Activated naive CD4-positive, alpha-beta T cell (primary cell): ENCODE measurements at places on chromosomes 6 and 20.

GRCh38 chr20:36344517-36345132, 38.5 kb downstream of the DLGAP4 start:
- no peak for DNase-seq

DNA sequence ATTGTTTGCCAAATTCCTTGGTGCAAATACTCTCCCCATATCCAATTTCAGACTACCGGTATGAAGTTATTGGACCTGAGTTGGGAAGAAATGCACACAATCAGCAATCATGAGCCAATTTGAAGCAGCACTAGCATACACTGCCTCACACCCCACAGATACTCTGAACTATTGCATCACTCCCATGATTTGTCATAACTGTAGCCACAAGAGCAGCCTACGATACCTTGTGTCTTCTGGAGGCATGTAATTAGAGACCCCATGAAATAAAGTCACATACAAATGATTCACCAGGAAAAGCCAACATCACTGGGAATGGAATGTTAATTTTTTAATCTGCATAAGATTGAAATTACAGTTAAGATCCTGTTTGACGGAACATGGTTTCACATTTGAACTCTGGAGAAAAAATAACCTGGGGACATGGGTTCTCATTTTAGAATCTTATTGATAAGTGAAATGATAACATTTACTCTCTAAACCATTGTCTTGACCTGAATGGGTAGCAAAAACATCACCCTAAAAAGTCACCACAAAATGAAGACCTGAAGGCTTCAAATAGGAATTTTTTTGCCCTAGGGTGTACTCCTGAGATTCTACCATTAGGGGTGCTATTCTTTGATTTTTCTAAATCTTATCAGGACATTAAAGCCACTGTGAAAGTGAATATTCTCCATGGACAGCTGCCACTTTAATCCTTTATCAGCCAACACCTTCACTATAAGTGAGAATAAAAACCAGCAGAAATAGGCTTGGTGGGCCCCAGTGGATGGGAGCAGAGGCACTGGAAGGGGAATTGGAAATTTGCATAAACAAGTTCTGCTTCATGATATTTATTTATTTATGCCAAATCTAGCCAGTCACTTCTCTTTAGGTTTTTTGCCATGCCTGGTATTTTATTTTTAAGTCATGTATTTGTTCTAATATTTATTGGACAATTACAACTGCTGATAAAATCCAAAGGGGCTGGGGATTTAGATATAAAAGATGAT, 34.5 kb upstream of the HBS1L start:
- DNase-seq, result no peak

GRCh38 chr20:35004749-35005462, 49.2 kb downstream of the MYH7B start:
- no peak for DNase-seq

DNA sequence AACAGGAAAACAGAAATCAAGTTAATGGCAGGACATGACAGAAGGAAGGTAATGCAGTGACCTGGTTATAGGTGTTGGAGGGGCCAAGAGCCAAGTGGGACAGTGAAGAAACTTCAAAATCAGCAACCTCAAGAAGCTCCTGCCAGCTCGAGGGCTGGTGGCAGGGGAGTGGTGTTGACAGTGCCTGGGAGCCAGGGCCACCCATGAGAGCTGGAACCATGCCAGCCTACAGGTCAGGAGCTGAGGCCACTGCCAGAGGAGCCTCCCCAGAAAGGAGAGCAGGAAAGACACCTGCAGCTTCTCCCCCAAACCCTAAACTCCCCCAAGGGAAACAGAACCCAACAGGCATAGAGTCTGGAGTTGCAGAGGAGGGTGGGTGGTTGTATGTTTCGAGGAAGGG, 262.1 kb downstream of the LRFN2 start:
- DNase-seq, result no peak

DNA sequence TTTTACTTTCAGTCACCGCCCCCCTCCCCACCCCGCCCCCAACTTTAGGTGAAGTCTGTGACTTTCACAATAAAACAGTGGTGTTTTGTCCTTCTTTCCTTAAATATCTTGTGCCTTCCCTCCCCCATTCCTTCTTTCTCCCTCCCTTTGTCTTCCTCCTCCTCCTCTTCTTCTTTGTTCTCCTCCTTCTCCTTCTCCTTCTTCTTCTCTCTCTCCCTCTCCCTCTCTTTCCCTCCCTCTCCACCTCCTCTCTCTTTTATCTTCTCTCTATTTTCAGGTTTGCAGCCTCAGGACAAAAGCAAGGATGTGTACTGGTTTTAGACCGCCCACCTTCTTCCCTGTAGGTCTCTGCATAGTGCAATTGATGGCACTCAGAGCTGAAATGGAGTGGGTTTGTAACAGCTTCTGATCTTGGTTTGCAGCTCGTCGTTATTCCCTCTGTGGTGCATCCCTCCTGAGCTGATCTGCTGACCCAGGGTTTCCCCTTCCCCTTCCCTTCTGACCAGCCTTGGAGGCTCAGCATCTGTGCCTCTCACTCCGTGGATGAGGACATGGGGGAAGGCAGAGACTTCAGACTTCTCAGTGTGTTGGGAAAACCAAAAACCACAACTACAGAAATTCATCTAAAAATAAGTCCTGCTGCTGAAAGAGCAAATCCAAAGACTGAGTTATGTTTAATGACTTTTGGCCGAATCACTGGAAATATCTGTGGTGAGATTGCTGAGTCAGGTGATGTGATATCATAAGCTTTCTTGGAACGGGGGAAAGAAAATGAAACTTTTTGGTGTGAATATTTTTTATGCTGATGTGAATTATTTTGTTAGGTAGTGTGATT, 6.9 kb downstream of the VGLL2 start:
- no peak for DNase-seq

GRCh38 chr20:38217791-38218565, 42.6 kb downstream of the KIAA1755 start:
- no peak for DNase-seq

GRCh38 chr6:160252073-160252813, 6.4 kb downstream of the SLC22A2 start:
- no peak for DNase-seq

GRCh38 chr6:110181131-110182030, 1.2 kb downstream of the CDC40 start:
- no peak for DNase-seq

DNA sequence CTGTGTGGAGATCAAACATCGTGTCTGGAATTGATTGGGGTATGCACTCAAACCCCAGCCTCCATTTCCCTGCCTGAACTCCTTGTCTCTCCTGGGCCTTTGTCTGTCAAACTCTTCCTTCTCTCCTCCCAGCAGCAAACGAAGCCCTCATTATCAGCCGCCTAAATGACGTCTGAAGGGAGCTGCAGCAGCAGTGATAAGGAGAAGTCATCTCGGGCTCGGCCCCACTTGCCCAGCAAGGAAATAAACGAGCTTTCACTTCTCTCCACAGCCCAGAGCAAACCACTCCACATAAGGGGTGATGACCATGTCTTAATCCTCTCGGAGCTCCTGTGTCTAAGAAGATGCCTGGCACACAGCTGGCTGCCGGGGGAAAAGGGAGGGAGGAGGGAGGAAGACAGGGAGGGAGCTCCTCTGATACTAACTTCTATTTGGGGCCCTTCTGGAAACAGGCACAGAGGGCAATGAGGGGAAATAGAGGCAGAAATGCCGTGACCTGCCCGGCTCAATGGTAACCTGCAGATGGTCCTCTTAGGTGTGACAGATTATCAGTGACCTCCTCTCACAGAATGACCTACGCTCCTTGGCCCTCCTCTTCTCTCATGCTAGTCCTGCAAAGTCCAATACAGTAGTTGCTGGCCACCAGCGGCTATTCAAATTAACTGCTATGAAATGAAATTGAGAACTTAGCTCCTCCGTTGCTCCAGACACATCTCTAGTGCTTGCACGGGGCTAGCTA, 100.4 kb downstream of the PXDC1 start:
- no peak for DNase-seq

- DNase-seq, result no peak
Measured at GRCh38 chr6:16982807-16983206, 119.0 kb upstream of the STMND1 start.

GRCh38 chr20:40945754-40946450, 82.7 kb upstream of the TOP1 start:
- DNase-seq, result no peak

DNA sequence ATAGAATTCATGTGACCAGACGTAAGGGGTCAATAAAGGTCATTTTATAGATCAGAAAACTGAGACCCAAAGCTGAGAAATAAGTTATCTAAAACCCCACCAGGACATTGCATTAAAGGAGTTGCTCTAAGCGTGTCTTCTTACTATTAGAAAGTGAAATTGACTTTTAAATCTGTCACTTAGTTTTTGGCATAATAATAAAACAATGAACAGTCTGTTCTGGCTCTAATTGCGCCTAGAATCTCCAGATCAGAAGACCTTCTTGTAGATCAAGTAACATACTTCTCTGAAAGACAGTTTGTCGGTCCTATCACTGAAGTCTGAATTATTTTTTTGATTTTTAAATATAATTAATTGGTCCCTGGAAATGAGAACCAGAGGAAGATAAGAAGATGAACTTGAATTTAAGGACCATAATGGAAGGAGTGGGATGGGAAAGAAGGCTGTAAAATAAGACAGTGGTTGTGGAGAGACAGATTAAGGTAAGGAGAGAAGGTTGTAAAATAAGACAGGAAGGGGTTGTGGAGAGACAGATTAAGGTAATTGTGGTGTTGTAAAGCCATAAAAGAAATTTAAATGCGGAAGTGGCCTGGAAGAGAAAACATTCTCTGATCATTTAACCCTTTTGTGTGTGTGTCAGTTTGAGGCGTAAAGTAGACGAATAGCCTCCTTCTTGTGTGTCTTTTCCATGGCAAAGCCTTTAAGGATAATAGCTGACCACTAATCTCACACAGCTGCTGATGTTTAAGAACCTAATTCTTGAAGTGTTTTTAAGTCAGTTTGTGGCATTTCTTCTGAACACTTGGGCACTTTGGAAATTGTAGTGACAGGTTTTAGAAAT, 20.1 kb downstream of the TOP1 start:
- DNase-seq, result no peak

DNA sequence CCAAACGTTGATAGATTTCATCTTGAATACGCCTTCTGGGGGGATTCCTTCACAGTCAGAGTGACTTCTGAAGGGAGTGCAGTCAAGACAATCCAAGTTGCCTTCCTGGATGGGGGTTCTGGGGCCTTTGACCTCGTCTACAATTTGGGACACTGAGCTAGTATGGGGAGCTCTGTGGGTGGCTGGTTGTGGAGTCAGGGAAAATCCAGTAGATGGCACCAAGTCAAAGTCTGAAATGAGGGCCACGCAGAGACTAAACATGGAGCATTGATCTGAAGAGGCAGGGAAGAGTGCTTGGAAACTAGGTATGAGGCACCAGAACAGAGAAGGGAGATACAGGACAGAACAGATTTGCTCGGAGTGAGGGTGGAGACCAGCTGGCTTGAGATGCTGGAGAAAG, 43.6 kb upstream of the CCN6 start:
- DNase-seq, result no peak

GRCh38 chr20:50186151-50186885, 4.3 kb upstream of the CEBPB start:
- peak; percentile 87 for DNase-seq

DNA sequence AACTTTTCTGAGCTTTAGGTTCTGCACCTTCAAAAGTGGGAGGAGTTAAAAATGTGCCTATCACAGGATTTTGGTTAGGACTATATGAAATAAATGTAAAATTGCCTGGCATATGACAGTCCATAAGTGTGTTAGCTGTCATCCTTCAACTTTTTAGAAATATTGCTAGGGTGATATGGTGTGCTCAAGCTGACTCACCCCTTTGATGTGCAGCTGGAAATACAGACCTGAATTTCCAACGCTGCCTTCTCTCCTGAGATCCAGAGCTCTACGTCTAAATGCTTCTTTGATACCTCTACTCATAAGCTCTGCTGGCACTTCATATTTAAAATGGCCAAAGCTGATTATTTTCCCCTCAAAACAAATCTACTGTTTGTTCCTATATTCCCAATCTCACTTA, 2.7 kb downstream of the SLC35B3 start:
- DNase-seq, result no peak

- DNase-seq, result no peak
Measured at GRCh38 chr20:13873831-13874230, 89.0 kb downstream of the NDUFAF5 start.

GRCh38 chr6:16966791-16967469, 134.9 kb upstream of the STMND1 start:
- no peak for DNase-seq

DNA sequence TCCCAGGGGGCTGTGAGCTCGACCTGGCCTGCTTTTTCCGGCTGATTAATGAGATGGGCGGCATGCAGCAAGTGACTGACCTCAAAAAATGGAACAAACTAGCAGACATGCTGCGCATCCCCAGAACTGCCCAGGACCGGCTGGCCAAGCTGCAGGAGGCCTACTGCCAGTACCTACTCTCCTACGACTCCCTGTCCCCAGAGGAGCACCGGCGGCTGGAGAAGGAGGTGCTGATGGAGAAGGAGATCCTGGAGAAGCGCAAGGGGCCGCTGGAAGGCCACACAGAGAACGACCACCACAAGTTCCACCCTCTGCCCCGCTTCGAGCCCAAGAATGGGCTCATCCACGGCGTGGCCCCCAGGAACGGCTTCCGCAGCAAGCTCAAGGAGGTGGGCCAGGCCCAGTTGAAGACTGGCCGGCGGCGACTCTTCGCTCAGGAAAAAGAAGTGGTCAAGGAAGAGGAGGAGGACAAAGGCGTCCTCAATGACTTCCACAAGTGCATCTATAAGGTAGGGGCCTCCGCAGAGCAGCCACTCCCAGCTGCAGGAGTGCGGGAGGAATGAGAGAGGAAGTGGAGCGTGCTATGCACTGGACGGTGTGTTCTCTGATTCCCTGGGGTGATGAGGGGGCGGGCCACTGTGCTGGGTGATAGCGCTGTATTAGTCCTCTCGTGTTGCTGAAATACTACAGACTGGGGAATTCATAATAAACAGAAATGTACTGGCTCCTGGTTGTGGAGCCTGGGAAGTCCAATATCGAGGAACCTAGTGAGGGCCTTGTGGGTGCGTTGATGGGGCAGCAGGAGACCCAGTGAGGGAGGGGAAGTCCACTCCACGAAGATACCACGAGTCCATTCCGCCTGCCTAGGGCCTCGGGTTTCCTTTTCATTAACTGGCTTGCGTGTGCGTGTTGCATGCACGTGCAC, 161.7 kb downstream of the DTNBP1 start:
- DNase-seq, result no peak

GRCh38 chr6:75755704-75756103, 6.7 kb downstream of the MYO6 start:
- no peak for DNase-seq

GRCh38 chr6:52157301-52157941, 28.8 kb upstream of the IL17A start:
- DNase-seq, result no peak

- no peak for DNase-seq
Measured at GRCh38 chr6:43669050-43669921, 18.3 kb downstream of the MRPS18A start.
